Vagina (tissue), 2 donors: ENCODE measurements at places on chromosomes 12 and 14.

DNA sequence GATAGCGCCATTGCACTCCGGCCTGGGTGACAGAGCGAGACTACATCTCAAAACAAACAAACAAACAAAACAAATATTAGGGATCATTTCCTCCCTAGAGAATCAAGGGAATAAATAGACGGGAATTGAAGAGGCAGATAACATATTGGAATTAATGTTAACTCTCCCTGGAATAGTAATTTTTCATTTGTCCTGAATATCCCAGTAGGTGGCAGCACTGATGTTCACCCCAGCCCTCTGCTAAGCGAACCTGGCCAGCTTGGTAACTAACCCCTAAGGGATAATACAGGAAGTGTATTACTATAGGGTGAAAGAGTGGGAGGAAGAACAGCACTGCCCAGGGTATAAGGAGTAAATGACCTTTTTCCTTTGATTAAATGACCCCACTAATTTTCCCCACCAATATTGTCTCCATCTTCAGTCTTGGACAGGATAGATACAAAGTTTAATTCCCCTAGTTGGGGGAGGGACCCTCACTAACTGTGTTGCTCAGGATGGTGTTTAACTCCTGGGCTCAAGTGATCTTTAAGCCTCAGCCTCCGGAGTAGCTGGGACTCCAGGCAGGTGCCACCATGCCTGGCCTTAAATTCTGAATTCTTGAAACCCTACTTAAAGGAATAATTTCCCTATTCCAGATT, 40.5 kb downstream of the SLC2A14 start:
- DNase-seq = no peak

DNA sequence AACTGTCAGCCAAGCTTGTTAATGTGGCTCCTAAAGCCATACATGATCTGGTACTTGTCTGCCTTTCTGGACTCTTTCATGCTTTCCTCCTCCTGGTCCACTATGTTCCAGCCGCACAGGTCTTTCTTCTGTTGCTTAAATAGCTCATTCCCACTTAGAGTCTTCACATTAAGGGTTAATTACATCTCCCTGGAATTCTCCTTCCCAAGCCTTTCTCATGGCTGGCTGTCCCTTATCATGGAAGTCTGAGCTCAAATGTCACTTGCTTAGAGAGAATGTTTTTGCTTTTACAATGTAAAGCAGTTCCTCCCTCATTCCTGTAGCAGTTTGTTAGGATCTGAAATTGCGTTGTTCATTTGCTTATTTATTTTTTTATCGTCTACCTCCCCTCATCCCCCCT, 199.6 kb downstream of the TRHDE start:
- no peak for DNase-seq

GRCh38 chr12:132137483-132138125, 6.5 kb downstream of the DDX51 start:
- no peak for DNase-seq

- DNase-seq = no peak
Measured at GRCh38 chr14:77120771-77121743, 20.5 kb downstream of the ZDHHC22 start.

GRCh38 chr14:68104518-68104917, 284.9 kb downstream of the RAD51B start:
- DNase-seq = no peak

DNA sequence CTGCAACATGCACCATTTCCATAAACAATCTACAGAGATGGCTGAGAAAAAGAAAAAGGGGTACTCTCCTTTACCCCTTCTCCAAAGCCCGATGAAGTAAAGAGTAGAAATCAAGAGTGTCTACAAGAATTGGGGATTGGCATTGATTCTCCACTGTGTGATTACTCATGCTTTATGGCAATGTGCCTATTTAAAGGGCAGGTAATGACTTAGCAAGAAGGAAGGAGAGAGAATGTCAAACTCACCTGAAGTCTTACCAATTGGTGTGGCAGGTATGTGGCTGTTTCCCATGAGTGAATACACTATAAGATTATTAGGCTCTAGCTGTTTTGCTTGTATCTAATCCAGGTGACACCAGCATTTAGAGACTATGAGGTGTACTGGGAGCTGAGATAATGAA, 275.3 kb downstream of the CCER1 start:
- no peak for DNase-seq

- no peak for DNase-seq
Measured at GRCh38 chr12:91877022-91877421, 268.6 kb downstream of the BTG1 start.

DNA sequence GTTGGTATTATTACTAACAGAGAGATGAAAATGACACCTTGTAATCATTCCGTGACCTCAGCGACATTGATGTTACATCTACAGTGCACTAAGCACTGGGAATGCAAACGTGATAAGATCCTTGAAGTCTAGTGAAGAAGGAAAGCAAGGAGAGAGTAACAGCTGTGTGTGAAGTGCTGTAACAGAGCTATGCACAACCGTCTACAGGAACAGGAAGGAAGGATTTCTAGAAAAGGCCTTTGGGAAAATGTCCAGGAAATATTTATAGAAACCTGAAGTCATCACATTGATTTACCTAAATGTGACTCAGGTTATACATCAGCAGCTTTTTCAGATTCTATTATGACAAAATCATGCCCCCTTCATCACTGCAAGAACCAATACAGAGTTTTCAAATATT, 304.2 kb upstream of the AMIGO2 start:
- no peak for DNase-seq

DNA sequence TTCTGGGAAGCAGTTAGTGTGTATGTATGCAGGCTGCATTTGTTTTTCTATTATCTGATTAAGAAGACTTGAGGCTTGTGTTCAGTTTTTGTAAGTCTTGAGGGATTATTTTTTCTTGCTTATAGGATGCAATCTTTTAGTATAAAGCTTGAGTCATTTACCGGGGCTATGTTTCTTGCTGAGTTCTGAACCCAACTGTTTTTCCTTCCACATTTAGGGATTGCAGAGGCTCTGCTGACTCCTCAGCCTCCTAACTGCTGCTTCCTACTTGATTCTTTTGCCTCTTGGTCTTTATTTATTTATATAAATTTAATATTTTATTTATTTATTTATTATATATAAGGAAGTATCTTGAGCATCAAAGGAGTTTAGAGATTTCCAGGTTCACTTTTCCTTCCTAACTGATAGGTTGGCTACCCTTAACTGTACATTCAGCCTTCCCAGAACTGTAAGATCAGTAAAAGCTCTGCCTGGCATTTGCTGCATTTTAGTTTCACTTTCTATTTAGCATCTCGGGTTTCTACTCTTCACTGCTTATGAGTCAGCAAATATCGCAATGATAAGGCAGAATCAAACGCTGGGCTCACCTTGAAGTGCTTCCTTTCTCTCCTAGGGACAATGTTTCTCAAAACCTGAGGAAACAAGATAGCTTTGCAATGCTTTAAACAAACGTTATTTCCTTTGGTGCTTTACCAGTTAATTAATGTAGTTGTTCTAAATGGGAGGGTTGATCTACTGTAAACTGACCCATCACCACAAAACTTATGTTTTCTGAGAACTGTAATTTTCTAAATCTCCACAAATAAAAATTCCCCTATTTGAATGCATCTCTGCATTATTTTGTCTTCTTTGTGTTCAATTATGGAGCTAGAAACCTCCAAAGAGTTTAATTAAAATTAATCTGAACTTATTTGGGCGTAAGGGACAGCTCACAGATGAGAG, 1183.7 kb upstream of the TMEM132C start:
- no peak for DNase-seq

DNA sequence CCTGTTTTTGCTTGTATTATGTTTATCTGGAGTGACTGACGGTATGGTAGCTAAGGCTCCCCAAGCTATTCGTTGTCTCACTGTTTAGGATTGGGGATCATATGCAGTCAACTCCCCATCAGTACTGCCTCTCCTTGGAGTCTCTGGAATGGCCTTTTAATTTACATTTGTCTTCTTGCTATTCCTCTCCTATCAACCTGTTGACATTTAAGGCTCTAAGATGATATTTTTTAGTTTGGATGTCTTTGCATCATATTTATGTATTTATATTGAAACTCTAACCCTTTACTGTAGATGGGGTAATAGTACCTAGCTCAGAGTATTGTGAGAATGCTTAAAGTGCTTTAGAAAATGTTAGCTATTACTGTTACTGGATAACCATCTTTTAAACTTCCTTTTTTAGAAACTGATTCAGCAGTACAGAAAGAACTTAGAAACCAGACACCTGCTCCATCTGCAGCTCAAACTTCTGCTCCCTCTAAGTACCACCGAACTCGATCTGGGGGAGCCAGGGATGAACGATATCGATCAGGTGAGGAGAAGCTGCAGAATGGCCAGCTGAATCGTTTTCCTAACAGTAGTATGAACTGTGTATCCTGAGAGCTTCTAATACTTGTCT, 123.5 kb upstream of the ATF1 start:
- DNase-seq = no peak

- DNase-seq = no peak
Measured at GRCh38 chr12:123790905-123791467, 28.9 kb downstream of the DNAH10 start.

- no peak for DNase-seq
Measured at GRCh38 chr12:43291516-43291915, 260.5 kb downstream of the ADAMTS20 start.

DNA sequence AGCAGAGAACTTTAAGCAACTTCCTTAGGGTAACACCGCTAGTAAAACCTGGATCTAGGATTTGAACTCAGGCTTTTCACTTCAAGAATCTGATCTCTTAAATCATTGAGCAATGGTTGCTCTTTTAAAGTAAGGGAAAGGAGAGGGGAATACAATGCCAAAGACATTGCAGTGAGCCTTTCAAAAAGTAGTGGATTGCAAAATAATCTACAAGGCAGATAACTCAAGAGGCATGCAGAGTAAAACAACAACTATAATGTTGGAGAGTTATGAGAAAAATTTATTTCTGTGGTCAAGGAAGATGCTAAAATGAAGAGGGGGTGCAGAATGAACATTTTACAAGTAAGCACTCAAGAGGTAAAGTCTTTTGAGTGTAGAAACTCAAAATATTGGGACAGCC, 432.6 kb downstream of the C12orf50 start:
- DNase-seq = no peak

DNA sequence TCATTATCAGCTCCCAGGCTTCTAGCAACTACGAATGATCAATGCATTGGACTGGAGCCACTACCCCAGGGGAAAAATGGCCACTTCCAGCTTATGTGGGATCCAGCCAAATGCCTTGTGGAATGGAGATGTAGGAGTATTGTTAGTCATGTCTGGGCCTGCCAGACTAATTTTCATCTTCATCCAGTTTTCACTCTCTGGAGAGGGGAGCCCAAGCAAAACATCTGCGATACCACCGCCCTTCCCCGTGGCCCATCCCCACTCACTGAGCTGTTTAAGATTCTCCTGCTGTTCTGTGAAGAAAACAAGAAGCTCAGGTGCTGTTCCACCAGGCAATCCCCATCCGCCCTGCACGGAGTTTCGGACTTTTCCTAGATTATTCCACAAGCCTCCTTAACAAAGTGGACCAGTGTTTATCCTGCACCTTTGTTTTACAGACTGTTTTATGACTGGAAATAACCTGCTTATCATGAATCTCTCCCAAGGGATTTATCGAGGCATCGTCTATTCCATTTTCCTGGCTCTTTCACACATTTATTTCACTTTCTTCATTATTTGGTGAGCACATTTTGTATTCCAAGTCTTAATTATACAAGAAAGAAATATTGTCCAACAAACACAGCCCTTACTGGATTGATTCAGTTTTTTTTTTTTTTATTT, 35.5 kb upstream of the MAX start:
- DNase-seq = no peak

- DNase-seq = no peak
Measured at GRCh38 chr12:82366197-82366596, 7.9 kb downstream of the METTL25 start.
